Thyroid gland (tissue), 4 donors: ENCODE measurements at places on chromosomes 11 and 22.

DNA sequence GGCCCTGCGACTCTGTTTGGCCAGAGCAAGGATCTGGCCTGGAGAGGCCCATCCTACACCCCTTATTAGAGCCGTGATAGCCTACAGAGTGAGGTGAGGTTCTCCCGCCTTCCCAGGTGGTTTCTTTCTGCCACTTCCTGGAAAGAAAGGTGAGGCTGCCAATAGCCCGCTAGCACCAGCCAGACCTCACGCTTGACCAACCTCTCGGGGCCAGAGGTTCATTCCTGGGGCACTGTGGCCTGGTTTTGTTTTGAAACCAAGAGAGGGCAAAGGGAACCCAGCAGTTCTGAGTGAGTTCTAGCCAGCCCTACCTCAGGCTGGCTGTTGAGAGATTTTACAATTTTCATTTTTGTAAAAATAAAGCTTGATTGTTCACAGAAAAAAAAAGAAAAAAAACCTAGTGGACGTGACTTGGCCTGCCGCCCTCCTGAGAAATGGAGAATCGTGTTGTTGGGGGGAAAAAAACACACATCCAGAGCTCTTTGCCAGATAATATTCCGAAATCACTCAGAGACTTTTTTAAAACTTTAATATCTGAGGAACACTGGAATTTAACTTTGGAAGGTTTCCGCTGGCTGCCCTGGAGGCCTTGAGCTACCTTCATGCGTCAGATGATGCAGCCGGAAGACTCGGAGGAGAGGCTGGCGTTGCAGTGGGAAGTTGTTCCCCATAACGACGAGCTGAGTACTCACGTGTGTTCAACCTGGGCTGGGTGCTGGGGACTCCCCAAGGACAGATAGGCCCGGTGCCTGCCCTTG, 84.5 kb downstream of the BCR start:
- DNase-seq: peak; percentile 88

GRCh38 chr11:110249066-110249465, 47.3 kb downstream of the RDX start:
- DNase-seq: no peak

DNA sequence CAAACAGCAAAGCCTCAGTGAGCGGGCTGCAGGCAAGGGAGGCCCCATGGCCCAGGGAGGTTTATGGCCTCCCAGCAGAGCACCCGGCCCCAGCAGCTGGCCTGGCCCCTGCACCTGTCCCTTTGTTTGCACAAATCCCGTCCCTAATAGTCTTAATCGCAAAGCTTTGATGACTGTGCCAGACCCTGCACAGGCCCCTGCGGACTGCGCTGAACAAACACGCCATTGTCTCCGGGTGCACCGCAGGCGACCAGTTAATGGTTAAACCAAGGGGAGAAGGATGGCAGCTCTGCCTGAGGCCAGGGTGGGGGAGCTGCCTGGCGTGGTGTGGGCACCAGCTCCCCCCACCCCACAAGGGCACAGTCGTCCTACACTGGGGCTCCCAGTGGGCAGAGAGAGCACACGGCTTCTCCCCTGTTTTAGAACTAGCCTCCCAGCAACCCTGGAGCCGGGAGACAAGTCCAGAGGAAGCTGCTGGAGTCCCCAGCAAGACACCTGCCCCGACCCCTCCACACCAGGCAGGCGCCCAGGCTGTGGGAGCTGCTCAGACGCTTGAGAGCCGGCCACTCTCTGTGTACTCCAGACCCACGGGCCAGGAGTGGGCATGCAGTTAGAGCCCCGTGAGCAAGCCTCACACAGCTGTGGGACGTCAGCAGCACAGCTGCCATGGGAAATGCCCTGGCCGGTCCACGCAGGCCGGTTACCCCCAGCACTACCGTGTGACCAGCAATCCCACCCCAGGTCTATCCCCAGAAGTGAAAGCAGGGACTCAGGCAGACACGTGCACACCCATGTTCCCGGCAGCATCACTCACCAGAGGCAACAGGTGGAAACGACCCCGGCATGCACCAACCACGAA, 39.7 kb upstream of the TH start:
- no peak for DNase-seq

- DNase-seq: no peak
Observed at GRCh38 chr22:25704701-25705100, 37.3 kb upstream of the MYO18B start.

DNA sequence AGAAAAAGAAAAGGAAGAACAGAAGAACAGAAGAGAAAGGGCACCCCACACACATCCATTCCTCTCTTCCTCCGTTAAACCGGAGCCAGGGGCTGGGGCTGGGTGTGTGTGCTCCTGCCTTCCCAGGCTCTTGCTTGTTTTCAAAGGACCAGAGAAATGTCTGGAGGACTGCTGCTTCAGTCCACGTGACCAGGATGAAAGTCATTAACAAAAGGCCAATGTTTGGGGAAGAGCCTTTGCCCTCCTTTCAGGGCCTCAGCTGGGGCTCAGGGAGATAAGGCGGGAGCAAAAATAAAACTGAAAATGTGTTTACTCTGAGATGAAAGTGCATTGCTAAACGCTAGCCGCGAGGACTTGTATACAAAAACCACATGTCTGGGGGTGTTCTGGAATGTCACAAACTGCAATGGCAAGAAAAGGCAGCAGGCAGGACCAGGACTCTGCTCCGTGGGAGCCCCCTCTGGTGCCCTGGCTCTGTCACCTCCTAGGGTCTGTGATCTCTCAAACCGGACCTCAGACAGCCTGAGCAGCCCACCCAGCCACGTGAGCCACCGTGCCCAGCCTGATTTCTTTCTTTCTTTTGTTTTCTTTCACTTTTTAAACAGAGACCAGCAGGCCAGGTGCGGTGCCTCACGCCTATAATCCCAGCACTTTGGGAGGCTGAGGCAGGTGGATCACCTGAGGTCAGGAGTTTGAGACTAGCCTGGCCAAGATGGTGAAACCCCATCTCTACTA, 31.6 kb upstream of the MYH9 start:
- peak; percentile 61 for DNase-seq

- DNase-seq: no peak
Observed at GRCh38 chr11:68039526-68040086, 781 bp downstream of the TCIRG1 start.

GRCh38 chr11:72718101-72718501, 34.1 kb downstream of the ARAP1 start:
- no peak for DNase-seq

DNA sequence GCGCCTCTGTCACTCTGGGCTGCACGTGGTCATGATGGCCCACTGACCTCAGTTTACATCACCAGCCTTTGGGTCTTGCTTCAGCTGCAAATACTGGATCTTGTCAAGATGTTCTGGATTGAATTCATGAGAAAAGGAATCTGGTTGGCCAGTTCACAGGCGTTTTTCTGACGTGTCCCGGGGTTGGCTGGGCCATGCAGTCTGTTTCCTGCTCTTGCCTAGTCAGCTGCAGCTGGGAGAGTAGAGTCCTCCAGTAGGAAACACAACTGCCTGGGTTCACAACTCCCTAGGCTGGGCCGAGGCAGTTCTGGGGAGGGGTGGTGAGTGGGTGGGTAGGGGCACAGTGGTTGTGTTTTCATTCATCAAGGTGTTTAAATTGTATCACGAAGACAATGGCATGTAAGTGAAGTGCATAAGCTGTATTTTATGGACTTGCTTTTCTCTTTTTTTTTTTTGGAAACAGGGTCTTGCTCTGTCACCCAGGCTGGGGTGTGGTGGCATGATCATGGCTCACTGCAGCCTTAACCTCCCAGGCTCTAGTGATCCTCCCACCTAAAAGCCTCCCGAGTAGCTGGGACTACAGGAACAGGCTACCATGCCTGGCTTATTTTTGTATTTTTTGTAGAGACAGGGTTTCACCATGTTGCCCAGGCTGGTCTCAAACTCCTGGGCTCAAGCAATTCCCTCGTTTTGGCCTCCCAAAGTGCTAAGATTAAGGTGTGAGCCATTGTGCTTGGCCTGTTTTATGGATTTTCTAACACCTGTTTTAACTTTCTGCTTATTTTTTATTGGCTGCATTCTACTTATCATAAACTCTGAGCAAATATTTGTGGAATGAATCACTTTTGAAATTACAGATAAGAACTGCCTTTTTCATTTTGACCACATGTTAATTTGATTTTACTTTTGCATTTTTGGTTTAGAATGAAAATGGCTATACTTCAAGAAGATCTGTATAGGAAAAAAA, 54.0 kb upstream of the PITPNB start:
- no peak for DNase-seq

DNA sequence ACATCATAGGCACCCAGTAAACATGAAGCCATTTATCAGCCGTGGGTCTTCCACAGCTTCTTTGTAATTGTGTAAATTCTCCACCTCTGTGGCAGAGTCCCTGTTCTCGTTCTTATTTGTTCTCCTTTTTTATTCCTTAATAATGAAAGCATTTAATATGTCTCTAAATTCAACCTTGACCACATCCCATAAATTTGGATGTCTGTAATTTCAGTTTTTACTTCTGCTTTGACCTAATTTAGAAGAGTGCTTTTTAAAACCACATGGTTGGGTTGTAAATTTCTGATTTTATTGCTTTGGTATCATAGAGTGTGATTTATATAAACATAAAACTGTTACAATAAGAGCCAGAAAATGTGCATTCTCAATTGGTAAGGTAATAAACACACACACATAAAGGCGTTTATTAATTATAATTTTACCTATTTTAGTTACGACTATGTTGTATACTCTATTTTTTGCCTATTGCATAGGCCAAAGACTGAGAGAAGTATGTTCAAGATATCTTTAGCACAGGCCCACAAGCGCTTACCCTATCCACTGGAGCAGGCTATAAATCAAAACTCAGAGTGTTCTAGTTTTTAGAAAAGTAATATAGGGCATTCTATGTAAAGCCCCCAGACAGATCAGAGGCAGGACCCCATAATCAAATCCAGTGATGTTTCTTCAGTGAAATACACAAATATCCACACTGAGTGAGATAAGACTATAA, 58.0 kb upstream of the CCND1 start:
- no peak for DNase-seq

GRCh38 chr11:34216706-34217105, 111.3 kb downstream of the NAT10 start:
- peak; percentile 35 for DNase-seq

GRCh38 chr11:121544956-121545355, 92.2 kb upstream of the SORL1-AS1 start:
- no peak for DNase-seq

DNA sequence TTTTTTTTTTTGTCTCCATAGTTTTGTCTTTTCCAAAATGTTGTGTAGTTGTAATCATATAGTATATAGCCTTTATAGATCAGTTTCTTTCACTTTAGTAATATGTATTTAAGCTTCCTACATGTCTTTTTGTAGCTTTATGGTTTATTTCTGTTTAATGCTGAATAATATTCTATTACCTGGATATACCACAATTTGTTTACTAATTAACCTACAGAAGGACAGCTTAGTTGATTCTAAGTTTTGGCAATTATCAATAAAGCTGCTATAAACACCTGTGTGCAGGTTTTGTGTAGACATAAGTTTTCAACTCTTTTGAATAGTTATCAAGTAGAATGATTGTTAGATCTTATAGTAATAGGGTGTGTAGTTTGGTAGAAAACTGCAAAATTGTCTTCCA, 130.3 kb upstream of the CARD18 start:
- DNase-seq: no peak

DNA sequence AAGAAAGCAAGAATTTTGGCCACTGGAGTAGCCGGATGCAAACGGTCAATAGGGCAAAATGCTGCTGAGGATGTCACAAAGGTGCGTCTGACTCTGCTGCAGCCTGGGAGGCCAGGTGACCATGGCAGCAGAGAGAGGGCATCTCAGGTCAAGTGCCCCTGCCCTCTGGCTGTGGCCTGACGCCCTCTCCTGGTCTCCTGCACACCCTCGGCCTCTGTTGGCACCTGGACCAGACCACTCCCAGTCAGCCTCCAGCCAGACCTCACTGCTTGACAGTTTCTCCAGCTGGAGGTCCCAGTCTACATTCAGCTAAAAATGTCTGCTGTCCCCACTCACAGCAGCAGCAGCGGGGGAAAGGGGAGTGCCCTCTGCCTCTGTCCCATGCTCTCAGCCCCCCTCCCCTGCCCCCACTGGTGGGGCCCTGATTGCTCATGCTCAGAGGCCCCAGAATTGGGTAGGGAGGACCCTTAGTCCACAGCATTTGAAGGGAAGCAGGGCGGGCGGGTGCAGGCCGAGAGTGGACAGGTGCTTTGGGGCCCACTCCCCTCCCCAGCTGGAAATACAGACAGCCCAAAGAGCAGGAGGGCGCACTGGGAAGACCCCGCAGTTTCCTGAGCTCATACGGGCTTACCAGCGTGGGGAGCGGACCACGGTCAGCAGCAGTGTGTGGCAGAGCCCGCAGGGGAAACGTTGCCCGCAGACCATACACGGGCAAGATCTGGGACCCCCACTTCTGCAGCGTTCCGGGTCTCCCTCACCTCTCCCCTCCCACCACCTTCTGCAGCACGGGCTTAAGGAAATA, 1.6 kb upstream of the BRSK2 start:
- no peak for DNase-seq

- DNase-seq: no peak
Observed at GRCh38 chr11:33731723-33732531, 4.3 kb downstream of the CD59 start.

DNA sequence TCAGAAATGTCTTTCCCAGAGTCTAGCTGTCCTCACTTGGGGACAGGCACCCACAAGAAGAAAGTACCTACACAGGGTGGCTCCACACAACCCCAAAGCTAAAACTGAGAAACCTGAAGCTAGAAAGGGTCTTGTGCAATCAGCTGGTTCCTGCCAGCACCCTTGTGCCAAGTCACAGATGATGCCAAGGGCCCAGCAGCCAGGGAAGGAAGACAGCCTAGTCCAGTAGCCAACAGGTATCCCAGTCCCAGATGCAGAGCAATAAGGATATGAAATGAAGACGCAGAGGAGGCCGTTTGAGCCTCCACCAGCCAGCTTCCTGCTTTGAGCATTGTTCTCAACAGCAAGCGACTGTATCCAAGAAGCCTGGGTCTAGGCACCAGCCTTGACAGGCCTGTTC, 6.1 kb downstream of the PLEKHA7 start:
- peak; percentile 26 for DNase-seq

DNA sequence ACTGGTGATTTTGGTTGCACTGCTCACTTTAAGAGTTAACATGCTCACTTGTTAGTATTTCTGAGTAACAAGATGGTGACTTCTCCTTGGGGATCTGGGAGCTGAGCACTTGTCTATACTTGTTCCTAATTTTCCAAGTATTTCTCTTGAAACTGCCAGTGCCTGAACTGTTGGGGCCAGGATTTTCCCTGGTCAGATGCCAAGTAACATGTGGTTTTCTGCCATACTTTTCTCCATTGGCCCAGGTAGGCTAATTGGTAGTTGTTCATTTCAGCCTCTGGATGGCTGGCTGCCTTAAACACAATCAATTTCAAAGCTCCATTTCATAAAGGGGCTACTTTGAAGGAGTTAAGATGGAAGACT, 35.0 kb downstream of the RNF141 start:
- no peak for DNase-seq

DNA sequence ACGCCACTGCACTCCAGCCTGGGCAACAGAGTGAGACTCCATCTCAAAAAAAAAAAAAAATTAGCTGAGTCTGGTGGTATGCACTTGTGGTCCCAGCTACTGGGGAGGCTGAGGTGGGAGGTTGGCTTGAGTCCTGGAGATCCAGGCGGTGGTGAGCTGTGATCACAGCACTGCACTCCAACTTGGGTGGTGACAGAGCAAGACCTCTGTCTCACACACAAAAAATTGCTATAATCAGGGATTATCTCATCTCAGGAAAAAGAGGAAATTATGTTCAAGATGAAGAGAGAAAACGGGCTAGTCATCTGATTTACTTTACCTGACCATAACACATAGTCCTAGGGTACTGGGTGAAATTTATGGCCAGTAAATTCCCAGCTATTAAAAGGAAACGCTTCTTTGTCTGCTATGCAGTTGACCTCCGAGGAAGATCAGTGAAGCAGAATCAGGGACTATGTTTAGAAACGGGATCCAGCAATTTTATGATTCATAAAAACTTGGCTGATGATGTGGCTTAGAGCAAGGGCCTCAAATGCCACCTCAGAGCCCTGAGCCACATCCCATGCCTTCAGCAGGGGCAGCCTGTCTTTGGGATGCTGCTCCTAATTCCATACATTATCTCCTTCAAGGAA, 386.2 kb downstream of the NTM start:
- DNase-seq: no peak
